ENCODE measurements at places on chromosomes 3 and 15. TPM values are rescaled to one million over a fixed set of nuclear protein-coding genes. Genes with fewer than 3 reads are reported as not detected.
A peak's percentile ranks its signal among the peaks of the same experiment; 100 is the strongest.

SLC25A20 gene
- total RNA-seq = 11.3 TPM

GRCh38 chr3:171649911-171650592 lies 160.2 kb downstream of the PLD1 start:
- DNase-seq = no peak

GRCh38 chr15:65069179-65069578 lies 1.4 kb upstream of the RASL12 start:
- no peak for DNase-seq

DNA sequence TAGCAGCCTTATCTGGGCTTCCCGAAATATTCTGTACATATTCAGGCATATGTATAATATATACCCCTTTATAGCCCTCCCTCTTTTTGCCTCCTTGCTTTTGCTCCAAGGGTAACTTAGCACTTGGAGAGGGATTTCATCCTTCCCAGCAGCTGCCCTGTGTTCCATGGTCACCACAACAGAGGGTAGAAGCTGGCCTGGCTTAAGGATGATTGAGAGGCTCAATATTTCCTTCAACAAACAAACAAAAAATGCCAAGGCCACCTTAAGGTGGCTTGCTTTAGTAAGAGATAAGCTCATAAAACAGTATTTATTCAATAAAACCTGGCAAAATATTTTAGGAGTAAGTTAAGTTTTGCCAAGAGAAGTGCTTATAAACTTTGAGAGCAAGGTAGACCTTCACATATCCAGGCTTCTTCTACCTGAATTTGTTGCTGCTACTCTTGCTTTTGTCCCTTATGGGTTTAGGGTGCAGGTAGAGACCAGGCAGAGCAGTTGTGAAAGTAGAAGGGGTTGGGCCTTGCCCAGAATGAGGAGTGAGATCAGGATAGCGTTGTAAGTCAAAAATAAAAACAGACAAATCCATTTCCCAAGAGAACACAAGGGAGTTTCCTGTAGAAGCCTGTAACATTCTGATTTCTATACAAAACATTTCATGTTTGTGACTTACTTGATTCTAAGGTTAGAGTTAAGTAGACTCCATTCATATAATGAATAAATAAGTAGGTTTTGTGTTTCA lies 52.7 kb upstream of the ATOSA start:
- no peak for DNase-seq

DNA sequence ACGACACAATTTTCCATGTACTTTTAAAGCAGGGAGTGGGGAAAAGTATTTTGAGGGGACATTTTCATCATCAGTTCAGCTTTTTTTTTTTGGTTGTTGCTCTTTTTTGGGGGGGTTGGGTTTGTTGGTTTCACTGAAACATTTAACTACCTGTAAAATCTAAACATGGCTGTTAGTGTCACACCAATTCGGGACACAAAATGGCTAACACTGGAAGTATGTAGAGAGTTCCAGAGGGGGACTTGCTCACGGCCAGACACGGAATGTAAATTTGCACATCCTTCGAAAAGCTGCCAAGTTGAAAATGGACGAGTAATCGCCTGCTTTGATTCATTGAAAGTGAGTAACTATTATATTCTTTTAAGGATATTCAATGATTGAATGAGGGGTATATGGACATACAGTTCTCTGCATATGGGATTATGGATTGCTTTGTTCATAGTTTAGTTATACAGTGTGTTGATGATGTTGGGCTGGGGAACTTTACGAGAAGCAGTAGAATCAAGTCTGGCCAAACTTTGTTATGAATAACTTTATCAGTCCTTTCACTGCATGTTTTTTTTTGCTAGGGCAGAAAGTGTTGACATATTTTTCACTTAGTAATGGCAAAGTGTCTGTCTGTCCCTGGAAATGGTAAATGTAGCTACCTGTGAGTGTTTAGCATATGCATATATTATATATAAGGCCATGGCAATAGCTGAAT lies 31.5 kb downstream of the MBNL1 start:
- no peak for DNase-seq

DNA sequence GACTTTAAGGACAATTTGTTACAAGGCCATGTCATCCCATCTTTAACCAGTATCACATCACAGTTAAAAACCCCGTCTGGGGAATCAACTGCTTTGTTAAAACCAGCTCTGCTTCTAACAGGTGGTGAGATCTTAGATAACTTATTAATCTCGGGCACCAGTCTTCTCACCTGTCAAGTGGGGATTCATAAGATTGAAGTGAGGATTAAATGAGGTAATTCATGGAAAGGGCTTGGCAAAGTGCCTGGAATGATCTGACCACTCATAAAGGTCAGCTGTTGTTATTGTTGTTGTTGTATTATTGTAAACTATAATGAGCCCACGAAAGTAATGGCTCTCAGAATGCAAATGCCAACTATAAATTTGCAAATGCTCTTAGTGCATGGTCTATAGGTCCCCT lies 30.1 kb upstream of the SLC24A5 start:
- DNase-seq = no peak

- peak; percentile 91 for DNase-seq
Observed at GRCh38 chr15:75620841-75621391, 4.6 kb downstream of the SNUPN start.

MRPS11 gene
- total RNA-seq = 25.7 TPM

DNA sequence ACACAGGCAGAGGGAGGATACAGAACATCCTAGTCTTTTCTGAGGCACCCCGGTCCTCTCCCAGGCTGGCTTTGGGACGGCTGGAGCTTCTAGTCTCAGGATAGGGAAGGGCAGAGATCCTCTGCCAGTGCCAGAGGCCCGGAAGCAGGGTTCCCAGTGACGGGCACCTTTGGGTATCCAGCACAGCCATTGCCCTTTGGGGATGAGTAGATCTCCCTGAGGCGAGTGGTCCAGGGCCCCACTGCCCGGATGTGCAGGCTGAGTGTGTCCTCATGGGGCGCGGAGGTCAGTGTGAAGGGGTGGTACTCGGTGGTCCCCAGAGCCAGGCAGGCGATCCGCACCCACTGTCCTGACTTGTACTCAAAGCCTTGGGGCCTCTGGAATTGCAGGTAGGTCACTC lies 18.3 kb downstream of the DUOX2 start:
- DNase-seq = peak; percentile 50

DNA sequence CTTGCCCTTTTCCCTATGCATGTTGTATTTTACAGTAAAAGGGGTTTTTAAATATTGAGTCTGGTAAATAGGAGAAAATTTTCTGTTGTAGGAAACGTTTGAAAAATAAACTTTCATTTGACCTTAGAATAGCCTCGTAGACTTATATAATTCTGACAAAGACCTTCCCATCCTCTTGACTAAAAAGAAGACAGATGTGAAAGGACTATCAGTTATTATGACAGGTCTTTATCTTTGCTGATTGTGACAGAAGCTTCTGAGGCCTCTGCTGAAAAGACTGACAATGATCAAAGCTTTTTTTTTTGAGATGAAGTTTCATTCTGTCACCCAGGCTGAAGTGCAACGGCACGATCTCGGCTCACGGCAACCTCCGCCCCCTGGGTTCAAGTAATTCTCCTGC lies 24.2 kb downstream of the C2CD4A start:
- DNase-seq = no peak

AQP9 gene
- total RNA-seq = 42.9 TPM

DNA sequence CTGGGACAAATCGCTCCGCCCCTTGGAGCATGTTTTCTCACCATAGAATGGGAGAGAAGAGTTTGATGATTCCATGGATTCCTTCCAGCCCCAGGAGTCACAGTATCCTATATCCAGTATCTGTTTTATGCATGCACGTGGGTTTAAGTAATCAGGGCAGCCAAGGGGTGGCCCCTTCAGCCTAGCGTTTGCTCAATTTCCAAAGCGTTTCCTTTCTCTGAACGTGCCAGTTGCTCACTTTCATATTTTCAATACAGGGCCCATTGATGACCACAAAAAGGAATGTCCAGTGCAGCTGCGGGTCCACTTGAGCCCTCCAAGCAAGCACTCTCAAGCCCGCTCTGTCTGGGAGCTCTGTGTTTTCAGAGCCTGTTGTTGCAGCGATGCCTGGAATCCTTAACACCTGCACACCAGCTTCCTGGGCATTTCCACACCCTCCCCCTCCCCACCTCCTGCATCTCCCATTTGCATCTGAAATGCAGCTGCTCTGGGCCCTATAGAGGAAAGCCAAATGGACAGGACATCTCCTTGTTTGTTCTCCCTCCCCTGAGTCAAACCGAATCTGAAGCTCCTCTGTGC lies 164.3 kb upstream of the LPP start:
- no peak for DNase-seq

GRCh38 chr3:120497818-120498217 lies 47.0 kb upstream of the FSTL1 start:
- DNase-seq = no peak

GRCh38 chr3:72597756-72598195 lies 250.5 kb downstream of the SHQ1 start:
- no peak for DNase-seq

MUC20 gene
- 0.81 TPM for total RNA-seq

FAM81A gene
- total RNA-seq = 2.2 TPM

- DNase-seq = no peak
Observed at GRCh38 chr15:55791551-55792400, 48.8 kb upstream of the PRTG start.

OIP5 gene
- 5.5 TPM for total RNA-seq

DNA sequence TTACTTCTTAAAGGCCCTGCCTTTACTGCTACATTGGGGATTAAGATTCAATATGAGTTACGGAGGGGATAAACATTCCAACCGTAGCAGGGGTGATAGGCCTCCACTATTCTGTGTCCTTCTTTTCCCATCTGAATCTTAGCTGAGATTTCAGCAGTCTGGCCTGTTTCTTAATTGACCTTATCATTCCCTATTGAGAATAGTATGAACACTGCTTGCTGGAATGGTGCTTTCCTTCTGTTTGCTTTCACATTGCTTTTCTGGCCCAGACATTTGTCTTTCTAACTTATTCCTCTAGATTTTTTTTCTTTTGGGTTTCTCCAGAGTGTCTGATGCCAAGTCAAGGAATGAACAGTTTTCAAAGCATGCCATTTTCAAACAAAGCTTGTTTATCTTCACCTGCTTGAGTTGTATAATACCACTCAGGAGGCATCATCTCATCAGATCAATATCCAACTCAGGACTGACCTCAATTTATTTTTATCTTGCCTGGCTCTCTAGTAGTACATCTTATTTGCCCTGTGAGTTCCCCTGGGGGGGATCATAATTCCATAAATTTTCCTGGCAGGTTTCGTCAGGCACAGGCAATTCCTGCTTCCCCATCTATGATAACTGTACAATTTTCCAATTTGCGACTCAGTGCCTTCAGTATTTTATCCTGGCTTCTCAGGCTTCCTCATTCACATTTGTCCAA lies 161.1 kb upstream of the STT3B start:
- no peak for DNase-seq

DNA sequence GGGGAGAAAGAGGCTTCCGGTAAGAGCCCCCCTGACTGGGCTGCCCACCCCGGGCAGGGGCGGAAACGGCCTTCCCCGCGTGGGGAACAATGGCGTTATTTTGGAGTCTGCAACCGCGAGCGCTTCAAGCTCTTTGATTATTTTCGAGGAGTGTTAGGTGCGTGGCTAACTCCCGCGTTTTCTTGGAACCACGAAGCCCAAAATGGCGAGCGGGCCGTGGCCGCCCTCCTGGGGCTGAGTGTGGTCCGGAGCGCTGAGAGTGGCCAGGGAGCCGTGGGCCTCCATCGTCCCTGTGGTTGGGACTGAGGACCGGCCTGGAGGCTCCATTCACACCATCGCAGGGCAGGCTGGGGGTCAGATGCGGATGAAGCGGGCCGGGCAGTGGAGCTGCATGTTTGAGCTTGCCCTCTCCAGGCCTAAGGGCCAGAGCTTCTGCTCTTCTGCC lies 44.6 kb upstream of the POLG start:
- no peak for DNase-seq

VILL gene
- total RNA-seq = 16.7 TPM
